Sigmoid colon (tissue), 7 donors: ENCODE measurements at places on chromosomes 4 and X. TPM values are rescaled to one million over a fixed set of nuclear protein-coding genes. Genes with fewer than 3 reads are reported as not detected.

The CACNA1F gene
- total RNA-seq = not detected

DNA sequence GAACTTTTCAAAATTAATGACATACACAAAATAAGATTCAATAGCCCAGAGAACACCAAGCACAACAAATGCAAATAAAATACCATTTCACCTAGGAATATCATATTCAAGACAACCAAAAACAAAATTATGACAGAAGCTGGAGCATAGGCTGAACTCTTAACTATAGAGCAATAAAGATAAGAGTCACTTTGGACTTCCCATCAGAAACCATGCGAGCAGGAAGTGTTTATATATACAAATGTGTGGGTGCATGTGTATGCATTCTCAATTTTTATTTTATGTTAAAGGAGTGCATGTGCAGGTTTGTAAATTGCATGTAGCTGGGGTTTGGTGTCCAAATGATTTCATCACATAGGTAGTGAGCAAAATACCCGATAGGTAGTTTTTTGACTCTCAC is 291.6 kb downstream of the ARAP2 start:
- no peaks in the 10 kb centered on the region for H3K36me3 ChIP-seq
- no peak overlapping the region for H3K27ac ChIP-seq
- no peaks in the 10 kb centered on the region for H3K27me3 ChIP-seq
- H3K4me3 ChIP-seq = no peak overlapping the region
- no peak for DNase-seq

DNA sequence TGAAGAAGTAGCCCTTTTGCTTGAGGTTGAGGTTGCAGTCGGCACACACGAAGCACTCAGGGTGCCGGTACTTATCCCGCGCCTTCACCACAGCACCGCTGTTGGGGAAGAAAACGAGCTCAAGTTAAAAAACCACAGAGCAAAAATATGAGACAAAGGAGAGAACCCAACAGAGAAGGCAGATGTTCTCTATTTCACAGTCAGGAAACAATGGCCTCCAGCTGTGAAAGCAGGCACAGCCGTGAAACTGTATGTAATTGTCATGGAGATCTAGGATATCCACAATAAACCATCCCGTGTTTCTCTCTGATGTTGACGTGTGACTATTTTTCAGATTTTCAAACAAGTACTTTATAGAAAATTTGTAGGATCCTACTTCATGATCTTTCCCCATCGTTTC is 30.9 kb upstream of the CCDC110 start:
- no peaks in the 10 kb centered on the region for H3K4me1 ChIP-seq
- H3K4me3 ChIP-seq = no peak overlapping the region
- H3K27ac ChIP-seq = peak overlapping the region; percentile 8
- H3K36me3 ChIP-seq = peaks cover 8% of the 10 kb centered on the region

DNA sequence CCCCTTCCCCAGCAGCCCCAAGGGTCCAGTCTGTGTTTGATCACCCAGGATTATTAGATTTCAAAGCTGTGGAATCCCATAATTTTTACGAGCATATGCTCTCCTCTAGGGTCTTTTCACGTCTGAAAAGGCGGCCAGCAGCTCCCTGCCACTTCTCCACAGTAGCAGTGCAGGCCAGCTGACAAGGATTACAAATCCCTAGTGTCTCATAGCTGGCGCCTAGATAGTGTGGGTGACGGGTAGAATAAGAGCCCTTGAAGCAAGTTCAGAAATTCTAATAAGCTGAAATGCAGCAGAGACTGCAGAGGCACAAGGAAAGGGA is 79.4 kb downstream of the RLIM start:
- no peaks in the 10 kb centered on the region for H3K36me3 ChIP-seq
- H3K4me1 ChIP-seq = no peaks in the 10 kb centered on the region
- peak overlapping the region; percentile 53 for H3K4me3 ChIP-seq
- no peak for DNase-seq
- no peaks in the 10 kb centered on the region for H3K27me3 ChIP-seq

DNA sequence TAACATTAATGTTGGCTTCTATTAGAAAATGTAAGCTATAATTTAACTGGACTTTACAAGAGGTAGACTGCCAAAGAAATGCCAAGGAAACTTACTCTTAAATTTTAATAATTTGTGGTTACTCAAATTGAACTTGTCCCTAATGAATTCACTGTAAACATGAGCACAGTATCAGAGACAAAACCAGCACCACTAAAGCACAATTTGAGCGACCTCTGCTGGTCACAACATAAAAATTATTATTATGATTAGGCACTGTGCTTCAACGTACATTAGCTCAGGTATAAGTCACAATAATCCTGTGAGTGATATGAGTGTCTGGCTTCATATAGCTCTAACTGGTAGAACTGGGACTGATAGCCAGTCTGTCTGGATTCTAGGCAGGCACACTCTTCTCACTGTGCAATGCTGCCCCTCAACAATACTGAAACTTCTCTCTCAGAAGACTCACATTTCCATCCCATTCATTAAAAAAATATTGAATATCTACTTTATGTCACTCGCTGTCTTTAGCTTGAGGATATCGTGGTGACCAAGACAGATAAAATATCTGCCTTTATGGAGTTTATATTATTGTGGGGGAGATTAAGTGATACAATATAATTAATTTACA is 8.0 kb downstream of the NUDT6 start:
- no peak overlapping the region for H3K4me3 ChIP-seq
- peaks cover 3% of the 10 kb centered on the region for H3K4me1 ChIP-seq
- H3K36me3 ChIP-seq = no peaks in the 10 kb centered on the region
- H3K27me3 ChIP-seq = no peaks in the 10 kb centered on the region
- no peak for DNase-seq

- H3K27ac ChIP-seq = no peak overlapping the region
- H3K4me3 ChIP-seq = no peak overlapping the region
- no peaks in the 10 kb centered on the region for H3K4me1 ChIP-seq
- H3K36me3 ChIP-seq = no peaks in the 10 kb centered on the region
These were observed 78.0 kb upstream of the MAD2L1 start for GRCh38 chr4:120144634-120145033.
